ENCODE measurements at places on chromosomes 6 and 20.

DNA sequence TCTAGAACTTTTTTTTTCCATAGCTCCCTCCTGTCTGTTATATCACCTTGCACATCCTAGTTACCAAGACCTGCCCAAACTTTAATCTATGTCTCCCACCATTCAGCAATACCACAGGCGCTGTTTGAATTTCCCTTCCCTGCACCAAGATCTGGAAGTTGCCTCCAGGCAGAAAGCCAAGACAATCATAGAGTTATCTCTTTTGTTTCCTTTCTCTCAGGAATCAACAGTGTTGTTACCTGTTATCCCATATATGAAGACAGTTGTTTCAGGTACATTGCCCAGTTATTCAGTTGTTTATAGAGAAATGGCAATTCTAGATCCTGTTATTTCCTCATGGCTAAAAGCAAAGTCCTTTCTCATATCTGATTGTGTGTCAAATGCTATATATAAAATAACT lies 63.2 kb downstream of the PDSS2 start:
- DNase-seq = no peak

GRCh38 chr6:116405652-116406356 lies 35.1 kb downstream of the DSE start:
- DNase-seq = no peak

- no peak for DNase-seq
Measured at GRCh38 chr6:144742779-144743178, 457.6 kb downstream of the UTRN start.

GRCh38 chr20:50378170-50379000 lies 131.8 kb upstream of the PTPN1 start:
- no peak for DNase-seq

- no peak for DNase-seq
Measured at GRCh38 chr6:4751823-4752464, 24.3 kb upstream of the CDYL start.

GRCh38 chr6:88167352-88167937 lies 1.3 kb upstream of the CNR1 start:
- DNase-seq = peak; percentile 7

DNA sequence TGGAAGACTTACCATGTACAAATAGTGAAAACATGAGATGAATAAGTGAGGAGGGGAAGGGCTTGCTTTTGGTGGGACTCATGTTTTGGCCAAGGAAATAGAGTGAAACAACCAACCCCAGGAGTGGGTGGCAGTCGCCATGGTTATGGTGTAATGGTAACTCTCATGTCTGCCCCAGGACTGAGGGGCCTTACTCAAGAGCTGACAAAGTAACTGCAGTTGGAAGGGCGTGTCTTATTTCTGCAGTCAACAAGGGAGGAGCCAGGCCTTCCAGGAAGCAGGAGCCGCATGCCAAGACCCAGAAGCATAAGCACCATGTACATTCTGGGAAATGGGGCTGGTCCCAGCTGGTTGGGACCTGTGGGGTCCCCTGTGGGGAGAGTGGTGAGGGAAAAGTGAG lies 108.5 kb downstream of the UNC5CL start:
- no peak for DNase-seq

GRCh38 chr6:85278466-85279035 lies 171.3 kb upstream of the NT5E start:
- no peak for DNase-seq

DNA sequence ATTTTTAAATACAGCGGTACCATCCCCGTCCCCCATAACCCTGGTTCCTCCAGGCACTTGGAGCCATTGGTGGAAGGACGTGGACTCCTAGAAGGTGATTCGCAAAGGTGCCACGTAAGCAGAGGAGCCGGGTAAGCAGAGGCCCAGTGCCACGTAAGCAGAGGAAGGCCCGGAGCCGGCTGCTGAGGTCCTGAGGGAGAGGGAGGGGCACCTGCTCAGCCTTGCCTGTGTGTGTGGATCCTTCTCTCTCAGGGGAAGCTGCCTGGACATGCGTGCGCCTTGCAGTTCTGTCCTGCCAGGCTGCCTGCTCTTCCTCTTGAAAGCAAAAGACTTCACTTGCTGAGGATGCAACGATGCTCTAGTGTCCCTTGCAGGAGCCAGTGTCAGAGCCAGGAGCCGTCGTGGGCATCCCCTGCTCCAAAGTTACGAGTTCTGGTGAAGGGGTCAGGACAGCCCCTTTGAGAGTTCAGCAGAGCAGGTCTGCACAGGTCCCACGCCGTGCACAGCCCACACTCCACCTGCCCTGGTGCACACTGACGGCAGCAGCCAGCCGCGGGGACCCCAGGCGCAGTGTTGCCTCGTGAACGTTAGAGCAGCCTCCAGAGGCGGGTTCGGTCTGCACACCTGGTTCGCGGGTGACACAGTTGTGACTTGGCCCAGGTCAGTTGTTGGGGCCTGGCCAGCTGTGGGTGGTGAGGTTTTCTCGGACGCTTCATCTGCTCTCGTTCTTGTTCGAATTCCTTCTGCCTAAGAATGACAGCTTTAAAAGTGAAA lies 1.9 kb upstream of the NKAIN4 start:
- no peak for DNase-seq

DNA sequence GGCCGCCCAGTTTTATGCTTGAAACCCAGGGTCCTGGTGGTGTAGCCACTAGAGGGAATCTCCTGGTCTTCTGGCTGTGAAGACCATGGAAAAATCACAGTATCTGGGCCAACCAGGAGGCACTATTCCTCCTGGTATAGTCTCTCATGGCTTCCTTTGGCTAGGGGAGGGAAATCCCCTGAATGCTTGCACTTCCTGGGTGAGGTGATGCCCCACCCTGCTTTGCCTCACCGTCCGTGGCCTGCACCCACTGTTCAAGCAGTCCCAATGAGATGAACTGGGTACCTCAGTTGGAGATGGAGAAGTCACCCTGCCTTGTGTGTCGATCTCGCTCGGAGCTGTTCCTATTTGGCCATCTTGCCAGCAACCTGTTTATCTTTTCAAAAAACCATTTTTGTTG lies 10.1 kb upstream of the ZNF337 start:
- DNase-seq = no peak

DNA sequence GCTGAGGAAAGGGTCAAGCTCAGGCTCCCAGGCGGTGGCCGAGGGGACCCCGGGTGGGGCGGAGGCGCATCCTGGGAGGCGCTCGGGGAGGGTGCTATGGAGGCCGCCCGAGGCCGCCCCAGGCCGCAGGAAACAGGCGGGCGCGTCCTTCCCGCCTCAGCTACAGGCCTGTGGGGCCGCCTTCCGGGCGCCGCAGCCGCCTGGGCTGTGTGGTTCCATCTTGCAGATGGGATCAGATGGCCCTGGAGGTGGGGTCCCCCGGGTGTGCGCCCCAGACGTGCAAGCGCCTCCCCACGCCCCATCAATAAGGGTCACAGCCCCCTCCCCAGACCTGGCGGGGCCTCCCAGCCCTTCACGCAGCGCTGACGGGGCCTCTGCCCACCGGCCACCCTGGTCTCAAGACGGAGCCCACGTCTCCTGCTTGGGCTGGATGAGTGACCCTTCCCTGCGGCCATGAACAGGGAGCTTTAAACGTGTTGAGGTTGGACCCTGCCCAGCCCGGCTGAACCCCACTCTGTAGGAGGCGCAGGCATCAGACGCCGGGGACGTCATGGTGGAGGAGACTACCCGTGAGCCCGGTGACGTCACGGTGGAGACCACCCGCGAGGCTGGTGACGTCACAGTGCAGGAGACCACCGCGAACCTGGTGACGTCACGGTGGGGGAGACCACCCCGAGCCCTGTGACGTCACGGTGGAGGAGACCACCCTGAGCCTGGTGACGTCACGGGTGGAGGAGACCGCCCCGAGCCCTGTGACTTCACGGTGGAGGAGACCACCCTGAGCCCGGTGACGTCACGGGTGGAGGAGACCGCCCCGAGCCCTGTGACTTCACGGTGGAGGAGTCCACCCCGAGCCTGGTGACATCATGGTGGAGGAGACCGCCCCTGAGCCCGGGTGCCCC lies 267.0 kb downstream of the DLL1 start:
- no peak for DNase-seq

- DNase-seq = no peak
Measured at GRCh38 chr20:58492074-58492718, 23.0 kb downstream of the APCDD1L start.

- no peak for DNase-seq
Measured at GRCh38 chr6:34142061-34142998, 3.6 kb downstream of the GRM4 start.

DNA sequence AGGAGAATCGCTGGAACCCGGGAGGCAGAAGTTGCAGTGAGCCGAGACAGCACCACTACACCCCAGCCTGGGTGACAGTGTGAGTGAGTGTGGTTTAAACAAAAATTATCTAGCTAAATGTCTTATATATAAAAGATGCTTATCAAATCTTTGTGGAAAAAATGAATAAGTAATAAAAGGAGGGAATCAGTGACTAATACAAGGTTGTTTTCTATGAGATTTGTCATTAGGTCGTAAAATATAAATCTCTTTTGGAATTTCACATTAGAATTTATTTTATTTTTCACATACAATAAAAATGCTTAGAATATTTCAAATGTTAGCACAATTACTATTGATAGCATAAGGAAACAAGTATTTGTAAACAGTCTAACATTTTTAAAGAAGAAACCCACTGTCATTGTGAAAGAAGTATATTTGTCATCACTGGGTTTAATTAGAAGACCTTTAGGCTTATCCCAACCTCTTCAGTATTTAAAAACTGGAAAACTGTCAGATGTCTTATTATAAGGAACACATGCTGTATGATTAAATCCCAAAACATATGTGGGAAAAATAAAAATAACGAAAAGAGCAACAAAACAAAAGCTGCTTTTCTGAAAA lies 47.1 kb downstream of the ASCC3 start:
- DNase-seq = no peak

GRCh38 chr6:167073679-167074274 lies 49.1 kb upstream of the CCR6 start:
- DNase-seq = no peak

- no peak for DNase-seq
Measured at GRCh38 chr20:17934141-17934862, 34.3 kb downstream of the SNX5 start.

DNA sequence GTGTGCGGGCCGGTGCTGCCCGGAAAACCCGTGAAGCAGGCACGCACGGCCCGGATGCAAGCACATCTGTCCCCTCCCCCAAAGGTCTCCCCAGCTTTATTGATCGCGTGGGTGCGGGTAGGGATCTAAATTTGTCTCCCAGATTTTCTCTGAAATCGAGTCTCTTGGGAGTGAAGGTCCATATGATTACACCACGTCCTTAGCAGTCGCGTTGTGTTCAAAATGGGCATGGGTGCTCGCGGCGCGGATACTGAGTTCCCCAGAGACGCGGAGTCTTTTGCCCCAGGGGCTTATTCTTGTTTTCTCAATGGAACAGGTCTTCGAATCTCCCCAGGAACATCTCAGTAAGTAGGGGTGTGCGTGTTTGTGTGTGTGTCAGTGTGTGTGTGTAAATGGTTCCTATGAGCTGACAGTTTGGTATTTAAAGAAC lies 2.8 kb upstream of the ZNF292 start:
- DNase-seq = no peak

- DNase-seq = no peak
Measured at GRCh38 chr6:65501045-65501444, 206.0 kb downstream of the EYS start.
